AG20443 (cell line): ENCODE measurements at places on chromosomes 5 and 9.

GRCh38 chr9:68558545-68558944 lies 17.9 kb upstream of the TMEM252 start:
- no peak for DNase-seq

DNA sequence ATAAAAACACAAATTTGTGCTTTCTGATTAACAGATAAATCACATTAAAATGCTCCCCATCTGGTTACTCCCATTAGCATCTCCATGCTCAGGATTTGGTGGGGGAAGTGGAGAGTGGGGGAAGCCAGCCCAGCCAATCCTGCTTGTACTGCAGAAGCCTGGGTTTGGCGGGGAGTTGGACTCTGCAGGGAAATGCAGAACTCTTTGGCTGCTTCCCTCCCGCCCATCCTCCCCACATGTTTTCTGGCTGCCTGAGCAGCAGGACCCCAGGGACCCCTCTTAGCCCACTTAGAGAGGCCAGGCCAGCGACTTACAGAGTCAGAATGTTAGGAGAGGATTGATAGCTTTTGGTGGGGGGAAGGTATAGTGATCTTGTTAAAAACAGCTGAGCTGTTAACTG lies 59.5 kb upstream of the FOXI1 start:
- no peak for DNase-seq

- no peak for DNase-seq
Observed at GRCh38 chr5:96771395-96771794, 36.4 kb downstream of the ERAP1 start.

- no peak for DNase-seq
Observed at GRCh38 chr5:179606910-179607159, 16.6 kb downstream of the HNRNPH1 start.

GRCh38 chr5:99176186-99176585 lies 247.4 kb upstream of the CHD1 start:
- no peak for DNase-seq

DNA sequence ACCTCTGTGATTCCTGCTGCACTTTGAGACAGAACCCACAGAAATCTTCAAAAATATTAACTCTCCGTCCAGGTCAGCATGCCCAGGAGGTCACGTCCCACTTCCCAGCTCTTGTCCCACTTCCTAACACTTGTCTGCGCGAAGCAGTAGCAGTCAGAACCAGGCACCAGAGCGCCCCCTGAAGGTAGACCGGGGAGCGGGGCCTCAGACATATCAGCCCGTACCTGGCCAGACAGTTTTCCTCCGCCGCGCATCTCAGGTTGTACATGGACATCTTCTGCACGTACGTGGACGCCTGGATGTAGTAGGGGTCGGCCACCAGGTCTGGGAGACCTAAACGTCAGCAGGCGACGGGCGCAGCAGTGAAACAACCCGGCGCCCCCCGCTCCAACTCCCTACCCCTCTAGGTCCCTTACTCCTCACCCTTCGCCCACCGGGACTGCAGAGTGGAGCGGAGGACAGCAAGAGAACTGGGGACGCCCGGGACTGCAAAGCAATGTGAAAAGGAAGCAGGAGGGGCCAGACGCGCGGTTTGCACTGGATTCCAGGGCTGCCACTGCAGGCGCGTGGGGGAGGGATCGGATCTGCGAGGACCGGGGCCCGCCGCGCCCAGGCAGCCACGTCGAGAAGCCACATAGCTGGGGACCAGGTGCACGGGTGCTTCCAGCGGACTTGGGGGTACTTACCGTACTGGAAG lies 1.2 kb downstream of the LOX start:
- DNase-seq, result peak; percentile 72

GRCh38 chr5:145920542-145921210 lies 15.7 kb upstream of the SH3RF2 start:
- no peak for DNase-seq

DNA sequence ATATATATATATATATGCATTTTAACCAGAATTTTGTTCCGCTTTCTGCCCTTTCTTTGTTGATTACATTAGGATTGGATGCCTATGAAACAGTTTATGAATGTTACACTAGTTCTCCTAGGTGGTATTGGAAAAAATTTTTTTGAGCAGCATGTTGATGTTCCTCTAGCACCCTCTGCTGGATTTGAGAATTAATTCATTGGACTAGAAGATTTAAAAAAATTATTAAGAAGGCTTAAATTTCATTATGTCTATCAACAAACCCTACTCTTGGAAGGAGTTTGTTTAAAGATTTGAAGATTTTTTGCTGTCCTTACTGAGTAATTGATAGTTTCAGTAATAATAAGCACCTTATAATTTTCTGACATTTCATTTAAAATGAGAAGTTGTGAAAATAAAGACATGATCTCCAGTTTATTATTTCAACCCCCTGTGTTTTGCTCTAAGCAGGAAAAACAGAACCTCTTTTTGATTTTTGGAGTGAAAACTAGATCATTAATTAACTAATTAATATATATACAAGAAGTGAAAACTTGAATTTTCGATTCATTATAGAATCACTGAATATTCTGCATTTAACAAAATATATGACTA lies 89.6 kb downstream of the CCDC171 start:
- DNase-seq, result peak; percentile 51

DNA sequence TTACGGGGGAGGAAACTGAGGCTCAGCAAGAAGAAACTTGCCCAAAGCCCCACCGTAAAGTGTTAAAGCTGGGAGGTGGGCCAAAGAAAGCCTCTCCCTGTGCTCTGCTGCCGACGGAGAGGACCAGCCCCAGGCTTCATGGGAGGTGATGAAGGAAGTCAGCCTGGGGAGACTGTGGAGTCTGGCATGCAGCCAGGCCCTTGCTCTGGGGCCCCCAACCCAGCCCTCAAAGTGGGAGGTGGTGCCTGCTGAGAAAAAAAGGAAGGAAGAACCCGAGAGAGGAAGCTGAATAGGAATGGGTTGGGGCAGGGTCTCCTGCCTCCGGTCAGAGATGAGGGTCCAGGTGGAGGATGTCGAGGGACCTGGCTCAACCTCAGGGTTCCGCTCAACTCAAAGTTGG lies 3.8 kb downstream of the RNF44 start:
- peak; percentile 6 for DNase-seq

DNA sequence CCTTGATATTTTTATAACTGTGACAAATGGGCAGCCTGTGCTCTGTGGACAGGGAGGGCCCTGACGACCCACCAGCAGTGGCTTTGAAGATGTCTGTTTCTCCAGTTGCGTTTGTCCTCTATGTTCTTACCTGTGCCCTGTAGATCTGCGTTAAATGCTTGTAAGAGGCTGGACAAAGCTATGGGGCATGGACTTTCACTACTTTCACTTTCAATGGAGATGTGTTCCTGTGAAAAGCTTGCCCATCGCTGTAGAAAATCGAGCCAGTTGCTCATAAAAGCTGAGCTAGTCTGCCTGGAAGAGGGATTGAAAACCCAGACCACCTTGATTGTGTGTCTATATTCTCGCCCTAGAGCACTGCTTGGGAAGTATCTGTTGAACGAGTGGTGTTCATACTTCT lies 74.1 kb downstream of the PSAT1 start:
- no peak for DNase-seq

DNA sequence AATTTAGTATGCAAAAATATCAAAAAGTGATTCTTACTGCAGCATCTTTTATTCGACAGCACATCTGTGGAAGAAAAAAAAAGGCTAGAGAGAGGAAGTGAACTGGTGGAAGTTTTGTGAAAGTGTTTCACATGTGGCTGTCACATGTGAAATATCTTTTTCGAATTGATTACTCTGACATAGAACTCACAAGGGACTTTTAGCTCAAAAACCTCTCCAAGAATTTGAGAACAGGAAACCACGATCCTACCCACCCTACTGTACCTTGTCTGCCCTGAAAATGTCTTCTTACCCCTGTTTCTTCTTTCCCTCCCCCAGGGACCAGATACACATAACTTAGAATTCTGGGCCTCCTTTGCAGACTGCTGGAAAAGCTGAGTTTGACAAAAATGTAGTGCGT lies 106.5 kb upstream of the PRRC1 start:
- DNase-seq, result no peak

GRCh38 chr9:136430588-136431234 lies 8.9 kb downstream of the INPP5E start:
- no peak for DNase-seq

DNA sequence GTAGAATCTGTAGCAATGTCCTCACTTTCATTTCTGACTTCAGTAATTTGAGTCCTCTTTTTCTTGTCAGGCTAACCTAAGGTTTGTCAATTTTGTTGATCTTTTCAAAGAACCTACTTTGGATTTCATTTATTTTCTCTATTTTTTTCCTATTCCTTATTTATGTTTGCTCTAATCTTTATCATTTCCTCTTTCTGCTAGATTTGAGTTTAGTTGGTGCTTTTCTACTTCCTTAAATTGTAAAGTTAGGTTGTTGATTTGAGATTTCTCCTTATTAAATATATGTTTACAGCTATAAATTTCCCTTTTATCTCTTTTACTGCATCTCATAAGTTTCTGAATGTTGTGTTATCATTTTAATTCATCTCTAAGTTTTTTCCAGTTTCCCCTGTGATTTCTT lies 75.1 kb upstream of the FAM120A start:
- DNase-seq, result no peak

DNA sequence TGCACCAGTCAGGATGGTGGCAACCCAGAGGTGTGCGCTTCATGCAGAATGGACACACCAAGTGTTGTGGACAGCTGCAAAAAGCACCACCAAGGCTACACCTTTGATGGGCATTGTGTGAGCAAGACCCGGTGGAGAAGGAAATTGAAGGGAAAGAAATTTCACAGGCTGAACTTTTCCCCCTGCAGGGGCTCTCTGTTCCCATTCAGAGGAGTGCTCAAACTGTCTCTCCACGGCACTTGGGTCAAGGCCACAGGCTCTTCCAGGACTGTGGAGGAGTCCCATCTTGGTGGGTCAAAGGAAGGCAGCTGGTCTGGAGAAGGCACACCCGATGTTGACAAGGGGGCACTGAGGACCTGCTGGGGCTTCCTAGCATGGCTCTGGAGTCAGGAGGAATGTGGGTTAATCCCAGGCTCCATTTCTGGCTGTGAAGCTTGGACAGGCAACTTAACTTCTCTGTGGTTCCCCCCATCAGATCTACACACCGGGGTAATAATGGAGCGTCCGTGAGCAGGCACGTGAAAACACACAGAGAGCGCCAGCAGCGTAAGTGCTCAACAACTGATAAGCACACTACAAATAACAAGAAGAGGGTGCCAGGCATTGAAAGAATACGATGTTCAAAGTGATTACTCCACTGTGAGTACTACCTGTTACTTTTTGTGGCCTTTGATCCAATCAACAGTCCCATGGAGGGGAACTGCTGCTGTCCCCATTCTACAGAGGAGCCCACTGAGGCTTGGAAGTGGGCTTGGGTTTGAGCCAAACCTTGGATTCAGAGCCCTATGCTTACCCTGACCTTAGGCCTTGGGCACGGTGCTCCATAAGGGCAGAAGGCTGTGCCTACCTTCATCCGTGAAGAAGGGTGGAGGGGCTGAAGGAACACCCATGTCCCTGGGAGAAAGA lies 34.2 kb upstream of the TIFAB start:
- DNase-seq, result no peak

- no peak for DNase-seq
Observed at GRCh38 chr9:88777498-88778312, 213.6 kb upstream of the S1PR3 start.

DNA sequence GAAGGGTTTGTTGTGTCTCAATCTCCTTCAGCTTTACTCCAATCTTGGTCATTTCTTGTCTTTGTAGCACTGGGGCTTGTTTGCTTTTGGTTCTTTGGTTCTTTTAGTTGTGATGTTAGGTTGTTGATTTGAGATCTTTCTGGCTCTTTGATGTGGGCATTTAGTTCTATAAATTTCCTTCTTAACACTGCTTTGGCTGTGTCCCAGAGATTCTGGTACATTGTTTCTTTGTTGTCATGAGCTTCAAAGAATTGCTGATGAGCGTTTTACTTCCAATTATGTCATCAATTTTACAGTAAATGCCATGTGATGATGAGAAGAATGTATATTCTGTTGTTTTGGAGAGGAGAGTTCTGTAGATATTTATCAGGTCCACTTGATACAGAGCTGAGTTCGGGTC lies 353.3 kb downstream of the MAN2A1 start:
- no peak for DNase-seq

GRCh38 chr5:161432798-161433197 lies 113.7 kb downstream of the GABRB2 start:
- no peak for DNase-seq

DNA sequence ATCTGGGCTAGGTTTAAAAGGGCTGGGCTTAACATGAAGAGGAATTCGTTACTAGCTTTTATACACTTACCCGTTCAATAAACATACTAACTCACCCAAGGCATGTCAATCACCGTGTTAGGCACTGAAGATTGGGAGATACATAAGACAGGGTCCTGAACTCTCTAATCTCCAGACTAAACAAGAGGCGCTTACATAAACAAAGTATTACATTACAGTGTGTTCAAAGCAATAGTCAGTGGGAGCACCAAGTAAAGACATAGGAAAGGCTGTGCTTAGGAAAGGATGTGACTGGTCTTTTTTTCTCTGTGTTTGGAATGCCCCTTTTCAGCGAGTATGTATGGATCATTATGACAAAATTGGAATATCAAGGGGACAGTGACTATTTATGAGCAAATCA lies 203.6 kb upstream of the ADRA1B start:
- DNase-seq, result no peak

GRCh38 chr9:95752129-95752731 lies 123.3 kb upstream of the ERCC6L2 start:
- no peak for DNase-seq

DNA sequence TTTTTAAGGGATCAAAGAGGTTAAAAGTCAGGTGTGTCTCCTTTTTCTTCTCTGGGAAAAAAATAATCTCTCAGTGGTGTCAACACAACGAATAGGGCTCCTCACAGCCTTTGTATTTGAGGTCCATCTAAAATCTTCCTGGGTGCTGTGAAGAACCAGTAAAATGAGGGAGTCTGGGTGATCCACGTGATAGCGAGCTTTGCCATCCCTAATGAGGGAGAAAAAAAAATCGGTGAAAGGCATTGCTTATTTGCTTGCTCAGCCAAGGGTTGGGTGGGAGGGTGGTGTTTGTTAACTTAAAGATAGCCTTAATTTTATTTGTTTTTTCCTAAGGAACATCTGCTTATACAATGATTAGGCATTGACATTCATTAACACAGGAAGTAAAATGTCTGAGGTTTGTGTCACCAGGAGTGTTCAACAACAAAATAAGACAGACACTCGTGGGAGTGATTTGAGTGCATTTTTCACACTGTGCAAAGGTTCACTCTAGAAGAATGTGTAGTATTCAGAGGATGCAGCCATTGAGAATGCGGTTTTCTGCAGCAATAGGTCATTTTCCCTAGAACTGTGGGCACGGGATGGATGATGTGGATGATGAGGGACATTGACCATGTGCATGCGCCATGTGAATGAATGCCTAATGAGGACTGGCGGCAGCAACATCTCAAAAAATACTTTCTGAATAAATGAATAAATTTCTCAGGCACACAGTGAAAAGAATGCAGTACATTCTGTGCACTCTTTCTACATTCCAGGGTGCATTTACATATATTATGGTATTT lies 369.5 kb downstream of the NTRK2 start:
- no peak for DNase-seq

GRCh38 chr5:132057498-132058255 lies 2.8 kb upstream of the IL3 start:
- DNase-seq, result no peak
